ENCODE measurements at places on chromosomes 16 and 17. TPM values are rescaled to one million over a fixed set of nuclear protein-coding genes. Genes with fewer than 3 reads are reported as not detected.

The KIF2B gene
- not detected for total RNA-seq

The TBC1D3I gene
- total RNA-seq, result 0.17 TPM

The CDH1 gene
- total RNA-seq, result not detected

The ITGB3 gene
- 0.46 TPM for total RNA-seq

The EMP2 gene
- not detected for total RNA-seq

The G6PC3 gene
- total RNA-seq, result 17.9 TPM

The PDE6G gene
- total RNA-seq, result 71.9 TPM

The CES4A gene
- 55.5 TPM for total RNA-seq

Measured in activated naive CD4-positive, alpha-beta T cell treated with anti-CD3 and anti-CD28 coated beads, Interleukin-2, amount 10 ng/mL, durations not matched to agents 5 hours and 36 hours (primary cell).